ENCODE measurements at places on chromosomes 16 and 17.
A peak's percentile ranks its signal among the peaks of the same experiment; 100 is the strongest.

- DNase-seq = no peak
Measured at GRCh38 chr16:3665508-3665907, 11.0 kb downstream of the DNASE1 start.

- DNase-seq = no peak
Measured at GRCh38 chr17:18084256-18084655, 3.5 kb upstream of the DRG2 start.

GRCh38 chr17:34820248-34820801 lies 140.9 kb downstream of the CCT6B start:
- no peak for DNase-seq

DNA sequence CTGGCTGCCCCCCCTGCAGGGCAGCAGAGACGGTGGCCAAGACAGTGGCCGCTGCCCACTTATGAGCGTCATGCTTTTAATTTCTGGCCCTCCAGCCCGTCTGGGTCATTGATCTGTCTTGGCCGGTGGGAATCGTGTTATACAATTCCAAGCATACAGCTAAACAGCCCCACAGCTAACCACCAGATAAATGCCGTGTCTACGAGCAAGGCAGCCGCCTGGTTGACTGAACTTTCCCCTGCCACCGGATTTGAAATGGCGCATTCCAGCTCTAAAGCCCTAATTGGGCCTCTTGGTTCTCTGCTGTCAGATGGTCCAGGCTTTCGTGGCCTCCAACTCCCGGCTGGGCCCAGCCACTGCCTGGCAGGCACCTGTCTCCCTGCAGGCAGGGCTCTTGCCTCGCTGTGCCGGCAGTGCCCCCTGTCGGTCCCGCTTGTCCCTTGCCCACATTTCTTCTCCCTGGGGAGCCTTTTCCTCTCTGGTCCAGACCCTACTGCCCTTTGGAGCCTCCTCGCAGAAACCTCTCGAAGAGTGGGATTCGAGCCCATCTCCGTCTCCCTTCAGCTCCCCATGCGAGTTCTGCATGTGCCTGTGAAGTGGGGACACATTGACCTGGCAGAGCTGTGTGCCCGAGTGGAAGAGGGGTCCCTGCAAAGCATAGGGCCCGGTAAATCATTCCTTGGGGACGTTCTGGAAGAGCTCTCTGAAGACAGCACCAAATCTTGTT lies 1.8 kb upstream of the RBFOX3 start:
- DNase-seq = peak; percentile 65

DNA sequence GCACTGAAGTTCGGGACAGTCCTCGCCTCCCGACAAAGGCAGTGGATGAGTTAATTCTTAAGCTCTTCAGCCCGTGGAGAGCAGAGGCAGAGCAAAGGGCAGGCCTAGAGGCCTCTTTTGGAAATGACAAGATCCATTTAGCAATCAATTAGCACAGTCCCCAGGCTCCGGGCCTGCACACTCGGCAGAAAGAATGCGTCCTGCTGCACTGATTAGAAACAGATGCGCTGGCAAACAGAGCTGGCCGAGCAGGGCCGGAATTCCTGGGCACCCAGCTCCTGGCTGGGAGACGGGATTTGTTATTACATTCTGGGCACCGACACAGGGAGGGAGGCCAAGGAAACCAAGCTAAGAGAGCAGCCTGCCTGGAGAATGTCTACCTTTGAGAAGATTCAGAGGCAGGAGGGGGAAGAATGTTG lies 162.9 kb downstream of the COPRS start:
- DNase-seq = no peak

DNA sequence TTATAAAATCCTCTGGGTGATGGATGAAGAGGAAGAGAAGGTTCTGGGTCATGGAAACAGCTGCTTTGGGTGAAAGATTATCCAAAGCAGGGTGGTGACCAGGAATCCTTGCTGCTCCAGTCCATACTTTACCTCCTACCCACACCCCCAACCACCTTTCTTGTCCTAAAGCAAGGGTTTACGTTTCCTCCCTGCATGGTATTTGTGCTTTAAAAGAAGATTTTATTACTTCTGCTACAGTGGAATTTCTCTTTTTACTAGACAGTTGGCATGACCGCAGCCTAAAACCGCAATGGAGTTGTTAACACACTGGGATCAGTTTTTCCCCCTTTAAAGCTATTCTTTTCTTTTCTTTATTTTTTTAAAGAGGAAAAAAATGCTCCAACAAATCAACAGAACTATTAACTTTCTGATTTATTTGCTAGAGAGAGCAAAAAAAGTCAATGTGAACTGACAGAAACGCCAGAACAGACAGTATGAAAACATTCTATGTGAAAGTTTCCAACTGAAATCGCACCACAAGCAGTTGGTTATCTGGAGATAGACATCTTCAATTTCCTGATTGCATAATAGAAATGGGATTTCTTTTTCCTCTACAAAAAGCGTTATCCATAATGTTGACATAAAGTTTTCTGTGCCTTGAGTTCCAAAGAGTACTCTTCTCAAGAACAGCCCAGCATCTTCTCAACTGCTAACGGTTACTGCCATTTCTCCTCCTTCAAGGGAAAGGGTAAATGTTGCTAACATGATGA lies 236.0 kb downstream of the IRX3 start:
- no peak for DNase-seq

- no peak for DNase-seq
Measured at GRCh38 chr17:81858170-81858966, 2.0 kb downstream of the P4HB start.

DNA sequence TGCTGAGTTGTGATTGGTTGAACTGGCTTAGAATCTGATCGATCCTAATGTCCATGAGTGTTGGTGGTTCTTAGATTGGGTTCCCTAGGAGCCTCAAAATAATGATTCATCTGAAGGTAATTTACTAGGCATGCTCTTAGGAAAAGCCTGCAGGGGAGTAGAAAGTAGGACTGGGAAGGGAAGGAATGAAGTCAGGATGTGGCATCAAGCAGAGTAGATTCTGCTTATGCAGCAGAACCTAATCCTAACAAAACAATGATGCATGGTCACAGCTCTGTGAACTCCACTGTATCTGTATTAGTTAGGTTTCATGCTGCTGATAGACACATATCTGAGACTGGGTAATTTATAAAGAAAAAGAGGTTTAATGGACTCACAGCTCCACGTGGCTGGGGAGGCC lies 132.5 kb downstream of the HS3ST2 start:
- no peak for DNase-seq

DNA sequence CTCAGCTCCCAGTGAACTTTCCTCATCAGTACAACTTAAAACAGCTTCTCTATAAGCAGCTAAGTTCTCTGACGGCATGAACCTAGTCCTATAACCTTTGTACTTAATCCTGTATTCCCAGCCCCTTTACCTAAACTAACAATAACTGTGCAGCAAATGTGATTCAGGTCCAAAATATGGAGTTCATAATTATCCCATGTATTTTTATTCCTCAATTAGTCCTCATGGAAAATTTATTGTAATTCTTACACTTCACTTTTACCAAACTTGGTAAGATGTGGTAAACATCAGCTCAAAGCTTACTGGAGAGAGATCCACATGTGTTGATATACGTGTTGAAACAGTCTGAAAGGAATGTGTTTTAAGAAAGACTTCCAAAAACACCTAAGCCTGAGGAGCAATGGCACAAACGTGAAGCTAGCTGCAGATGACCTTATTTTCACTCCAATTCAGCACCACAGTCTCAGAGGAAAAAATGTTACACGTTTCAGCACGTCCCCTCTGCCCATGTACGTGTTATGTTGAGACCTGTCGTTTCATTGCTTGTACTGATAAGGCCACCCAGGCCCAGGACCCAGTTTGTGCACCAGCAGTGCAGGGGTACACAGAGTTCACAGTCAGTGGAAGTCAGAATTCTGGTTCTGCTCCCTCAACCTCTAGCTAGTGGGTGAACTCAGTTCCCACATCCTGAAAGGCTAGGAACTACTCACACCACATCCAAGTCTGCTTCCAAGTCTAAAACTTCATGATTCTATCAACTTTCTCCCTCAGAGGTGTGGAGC lies 7.1 kb downstream of the USP31 start:
- no peak for DNase-seq

GRCh38 chr17:57675427-57676387 lies 69.4 kb downstream of the CCDC182 start:
- no peak for DNase-seq

Measured in stimulated activated CD8-positive, alpha-beta memory T cell treated with anti-CD3 and anti-CD28 coated beads, Interleukin-2, amount 100 ng/mL, for 48 hours (primary cell).